Muscle of back (tissue), 13 donors: ENCODE measurements at places on chromosomes 1 and 21.

GRCh38 chr1:228921481-228921880, 186.2 kb downstream of the RHOU start:
- DNase-seq, result no peak

DNA sequence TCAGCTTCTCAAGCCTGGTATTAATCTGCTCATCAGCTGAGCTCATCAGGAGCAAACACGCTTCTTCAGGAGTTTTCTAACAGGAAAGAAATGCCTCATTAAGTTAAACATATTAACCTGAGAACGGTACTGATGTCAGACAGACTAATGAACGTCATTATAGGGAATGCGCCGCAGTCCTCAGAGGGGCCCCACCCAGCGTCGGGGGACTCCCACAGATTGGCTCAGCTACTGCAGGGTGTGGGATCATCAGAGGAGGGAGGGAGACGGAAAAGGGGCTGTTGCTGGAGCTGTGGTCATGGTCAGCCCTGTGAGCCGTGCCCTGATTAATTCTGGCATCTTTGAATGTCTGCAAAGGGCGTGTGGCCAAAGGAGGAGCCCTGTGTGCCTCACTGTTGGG, 348.5 kb downstream of the PTPRU start:
- DNase-seq, result no peak

- DNase-seq, result no peak
Observed at GRCh38 chr1:113935970-113936369, 6.8 kb downstream of the HIPK1 start.

GRCh38 chr1:119868176-119868575, 28.1 kb downstream of the ADAM30 start:
- DNase-seq, result no peak

GRCh38 chr1:85822696-85823095, 114.5 kb upstream of the ZNHIT6 start:
- no peak for DNase-seq

GRCh38 chr1:19376428-19377372, 64.6 kb downstream of the SLC66A1 start:
- no peak for DNase-seq

DNA sequence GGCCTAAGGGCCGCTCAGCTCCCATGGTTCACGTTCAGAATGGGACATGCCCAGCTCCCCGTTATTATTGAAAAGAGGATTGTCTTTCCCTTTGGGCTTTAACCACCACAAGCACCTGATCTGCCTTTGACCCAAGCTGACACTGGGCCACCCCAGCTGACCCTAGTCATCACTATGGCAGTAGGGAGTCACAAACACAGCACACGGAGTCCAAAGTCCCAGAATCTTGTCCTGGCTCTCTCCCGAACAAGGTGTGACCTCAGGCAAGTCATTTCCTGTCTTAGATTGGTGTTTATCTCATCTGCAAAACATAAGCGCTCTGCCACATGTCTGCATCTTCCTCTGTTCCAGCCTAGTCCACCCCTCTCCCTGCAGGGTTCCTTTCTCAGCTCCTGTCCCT, 31.5 kb downstream of the IGFN1 start:
- no peak for DNase-seq

DNA sequence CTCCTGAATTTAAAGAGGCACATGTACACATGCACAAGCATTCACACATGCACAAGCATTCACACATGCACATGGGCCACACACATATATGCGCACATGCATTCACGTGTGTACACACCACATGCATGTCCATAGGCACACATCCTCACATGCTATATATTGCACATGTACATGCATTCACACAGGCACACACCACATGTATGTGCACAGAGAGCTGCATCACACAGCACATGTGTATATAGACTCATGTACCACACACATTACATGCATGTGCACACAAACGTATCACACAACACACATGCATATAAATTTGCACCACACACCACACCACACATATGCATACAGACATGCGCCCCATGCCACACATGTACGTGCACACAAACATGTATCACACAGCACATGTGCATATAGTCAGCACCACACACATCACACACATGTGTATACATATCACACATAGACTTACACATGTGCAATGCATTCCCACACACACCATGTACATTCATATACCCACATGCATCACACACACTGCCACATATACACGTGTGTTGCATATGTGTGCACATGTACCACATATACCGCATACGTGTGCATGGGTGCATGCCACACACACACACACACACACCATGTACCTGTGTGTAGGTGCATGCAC, 54.6 kb upstream of the COL18A1 start:
- DNase-seq, result no peak

DNA sequence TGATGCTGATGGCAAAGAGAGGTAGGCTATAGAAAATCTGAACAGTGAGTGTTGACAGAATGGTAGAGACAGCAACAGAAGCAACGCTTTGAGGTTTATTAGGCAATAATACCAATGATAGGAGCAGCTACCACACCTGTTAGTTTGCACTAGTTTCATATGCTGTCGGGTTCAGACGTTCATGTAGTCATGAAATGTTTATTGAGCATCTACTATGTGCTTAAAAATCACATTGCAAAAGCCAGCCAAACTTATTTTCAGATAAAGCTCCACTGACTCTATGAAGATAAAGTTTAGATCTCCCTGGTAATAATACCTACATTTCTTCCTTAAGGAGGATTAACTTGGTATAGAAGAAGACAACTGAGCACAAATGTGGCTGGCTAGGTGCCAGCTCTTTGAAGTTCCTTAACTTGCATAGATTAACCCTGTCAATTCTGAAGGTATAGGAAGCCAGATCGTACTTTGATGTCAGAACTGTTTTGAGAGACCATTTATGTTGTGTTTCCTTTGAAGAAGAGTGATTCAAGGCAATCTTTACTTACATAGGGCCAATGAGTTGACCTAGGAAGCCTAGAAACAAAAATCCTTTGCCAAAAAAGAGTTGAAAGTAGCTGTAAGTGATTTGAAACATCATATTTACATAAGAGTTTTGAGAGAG, 71.5 kb downstream of the DISP1 start:
- no peak for DNase-seq

- DNase-seq, result no peak
Observed at GRCh38 chr1:34980715-34981114, 4.4 kb downstream of the TMEM35B start.

DNA sequence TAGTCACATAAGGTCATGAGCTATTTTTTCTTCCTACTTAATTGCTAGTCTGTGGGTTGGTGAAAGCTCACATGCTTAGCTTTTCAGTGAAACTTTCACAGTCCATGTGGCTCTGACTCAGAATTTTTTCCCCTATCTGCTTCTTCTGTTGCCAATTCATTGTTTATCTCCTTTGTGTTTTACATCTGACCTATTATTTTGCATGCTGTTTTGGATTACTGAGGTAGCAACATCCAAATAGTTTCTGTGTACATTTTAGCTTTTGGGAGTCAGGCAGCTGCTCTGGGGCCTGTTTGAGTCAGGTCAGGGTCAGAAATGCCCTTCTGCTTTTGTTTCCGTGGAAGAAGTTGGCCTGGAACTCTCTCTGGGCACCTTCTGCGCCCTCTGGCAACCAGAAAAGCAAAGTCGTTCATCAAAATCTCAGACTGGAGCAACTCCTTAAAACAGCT, 40.0 kb downstream of the ROR1 start:
- no peak for DNase-seq

GRCh38 chr1:217891966-217892365, 260.8 kb downstream of the SPATA17 start:
- DNase-seq, result no peak

- no peak for DNase-seq
Observed at GRCh38 chr1:200036619-200037270, 9.2 kb downstream of the NR5A2 start.

DNA sequence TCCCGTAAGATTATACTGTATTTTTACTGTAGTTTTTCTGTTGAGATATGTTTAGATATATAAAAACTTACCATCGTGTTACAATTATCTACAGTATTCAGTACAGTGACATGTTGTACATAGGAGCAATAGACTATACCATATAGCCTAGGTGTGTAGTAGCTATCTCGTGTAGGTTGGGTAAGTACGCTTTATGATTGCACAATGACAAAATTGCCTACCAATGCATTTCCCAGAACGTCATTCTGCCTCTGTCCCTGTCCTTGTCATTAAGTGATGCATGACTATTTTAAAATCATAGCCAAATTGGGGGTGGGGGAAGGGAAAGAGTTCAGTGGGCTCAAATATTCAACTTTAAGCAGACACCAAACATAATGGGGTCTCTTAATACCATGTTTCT, 233.8 kb upstream of the TMEM51 start:
- no peak for DNase-seq

DNA sequence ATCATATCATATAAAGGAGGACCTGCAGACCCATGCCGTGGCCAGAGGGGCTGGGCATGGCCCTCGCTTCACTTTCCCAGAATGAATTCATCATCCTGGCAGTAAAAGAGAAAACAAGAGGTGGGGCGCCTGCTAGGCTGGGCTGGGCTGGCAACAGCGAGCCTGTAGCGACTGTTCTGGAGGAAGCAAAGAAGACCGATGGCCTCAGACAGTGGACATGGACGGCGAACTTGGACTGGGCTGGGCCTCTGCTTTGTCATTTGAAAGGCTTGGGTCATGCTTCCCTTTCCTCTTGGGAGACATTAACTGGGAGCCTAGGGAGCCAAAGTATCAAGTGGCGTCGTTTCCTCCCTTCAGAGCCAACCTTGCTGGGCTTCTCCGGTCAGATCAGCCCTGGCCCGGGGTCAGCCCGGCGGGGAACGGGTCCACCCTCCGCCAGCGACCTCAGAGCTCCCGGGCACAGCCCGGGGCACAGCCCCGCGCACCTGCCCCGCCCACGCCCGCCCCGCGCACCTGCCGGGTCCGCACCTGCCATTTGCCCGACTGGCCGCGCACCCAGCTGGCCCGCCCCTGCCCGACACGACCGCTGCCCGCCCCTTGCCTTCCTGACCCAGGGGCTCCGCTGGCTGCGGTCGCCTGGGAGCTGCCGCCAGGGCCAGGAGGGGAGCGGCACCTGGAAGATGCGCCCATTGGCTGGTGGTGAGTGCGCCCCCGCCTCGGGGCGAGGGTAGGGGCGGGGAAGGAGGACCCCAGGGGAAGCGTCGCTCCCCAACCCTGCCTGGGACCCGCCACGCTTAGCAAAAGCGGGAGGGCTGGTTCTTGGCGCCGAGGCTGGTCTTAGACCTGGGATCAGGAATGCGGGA, at the start of gene FAM3B:
TSS of gene FAM3B (plus strand) at position 602 of the 863 bp plus-strand sequence. CDS start at position 681, 79 bp downstream.
- no peak for DNase-seq

DNA sequence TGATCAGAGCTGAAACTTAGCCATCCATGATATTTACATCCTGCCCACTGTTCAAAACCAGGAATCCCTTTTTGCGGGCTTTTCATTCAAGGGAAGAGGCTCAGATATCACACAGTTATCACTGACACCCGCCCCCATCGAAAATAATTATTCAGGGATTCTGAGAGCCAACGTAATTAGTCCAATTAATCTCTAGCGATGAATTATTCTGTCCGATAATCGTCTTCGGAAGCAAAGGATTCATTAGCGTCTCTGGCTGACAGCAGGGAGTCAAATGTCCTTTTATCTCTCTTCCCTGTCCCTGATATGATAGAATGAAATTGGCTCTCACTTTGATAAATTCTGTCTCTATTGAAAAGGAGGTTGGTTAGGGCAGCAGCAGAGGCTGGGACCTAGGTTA, 140.4 kb upstream of the IPO9 start:
- DNase-seq, result no peak

DNA sequence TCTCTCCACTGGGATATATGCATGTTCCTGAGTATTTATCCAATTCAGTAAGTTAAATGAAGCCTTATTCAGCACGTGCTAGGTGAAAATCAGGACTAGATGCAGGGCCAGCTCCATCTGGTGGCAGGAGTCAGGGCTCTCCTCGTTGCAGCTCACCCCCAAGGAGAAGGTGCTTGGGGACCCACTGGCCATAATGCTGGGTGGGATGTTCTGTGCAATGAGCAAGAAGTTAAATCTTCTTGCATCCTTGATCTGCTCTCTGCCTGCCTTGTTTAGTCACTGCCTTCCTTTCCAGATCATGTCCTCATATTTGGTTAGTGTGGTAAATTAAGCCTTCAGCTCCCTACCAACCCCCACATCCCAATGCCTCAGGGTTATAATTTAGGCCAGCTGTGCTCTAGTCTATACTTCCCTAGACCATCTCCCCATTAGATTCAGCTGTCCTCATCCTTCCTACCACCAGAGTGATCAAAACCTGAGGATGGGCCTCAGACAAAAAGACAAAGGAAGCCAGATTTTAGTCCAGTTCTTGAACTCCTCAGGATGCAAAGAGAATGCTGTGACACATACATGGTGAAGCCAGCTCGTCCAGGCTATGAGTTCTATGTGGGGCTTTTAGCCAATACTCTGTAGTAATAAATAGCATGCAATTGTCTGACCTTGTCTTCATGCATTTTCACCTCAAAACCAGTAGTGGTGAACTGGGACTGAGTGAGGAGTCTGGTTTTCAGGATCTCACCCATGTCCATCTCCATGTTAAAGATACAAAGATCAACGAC, 55.9 kb downstream of the SEC16B start:
- DNase-seq, result no peak

DNA sequence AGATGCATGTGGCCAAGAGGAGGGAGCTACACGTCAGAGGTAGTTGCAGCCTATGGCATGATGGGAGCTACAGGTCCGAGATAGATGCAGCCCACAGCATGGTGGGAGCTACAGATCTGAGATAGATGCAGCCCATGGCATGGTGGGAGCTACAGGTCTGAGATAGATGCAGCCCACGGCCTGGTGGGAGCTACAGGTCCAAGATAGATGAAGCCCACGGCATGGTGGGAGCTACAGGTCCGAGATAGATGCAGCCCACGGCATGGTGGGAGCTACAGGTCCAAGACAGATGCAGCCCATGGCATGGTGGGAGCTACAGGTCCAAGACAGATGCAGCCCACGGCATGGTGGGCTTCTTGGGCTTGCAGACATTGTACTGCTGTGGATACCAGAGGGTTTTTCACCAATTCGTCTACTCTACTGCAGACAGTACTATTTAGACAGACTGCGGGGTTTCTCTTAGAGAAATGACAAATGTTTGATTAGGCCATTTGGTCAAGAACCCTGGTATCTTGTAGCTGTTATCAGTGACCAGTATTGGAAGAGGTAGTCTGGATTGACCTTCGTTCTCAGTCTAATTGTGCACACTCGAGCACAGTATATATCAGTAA, 127.4 kb downstream of the DHRS3 start:
- no peak for DNase-seq

- no peak for DNase-seq
Observed at GRCh38 chr1:186679924-186680244, 339 bp downstream of the PTGS2 start.

DNA sequence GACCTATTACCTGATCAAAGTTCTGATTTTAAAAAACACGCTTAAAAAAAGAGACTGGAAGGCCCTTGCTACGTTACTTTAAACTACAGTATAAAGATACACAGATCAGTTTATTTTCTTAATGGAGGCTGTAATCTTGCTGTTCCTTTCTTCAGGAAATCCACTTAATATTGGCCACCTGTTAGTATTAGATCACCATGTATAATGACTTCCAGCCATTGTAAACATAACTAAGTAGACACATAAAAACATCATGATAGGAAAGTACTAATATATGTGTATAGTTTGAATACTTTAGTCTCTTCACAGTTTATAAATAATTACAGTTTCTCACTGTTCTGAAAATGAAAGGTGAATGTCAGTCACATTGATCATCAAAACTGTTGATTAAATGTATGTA, 68.6 kb downstream of the ADGRL2 start:
- no peak for DNase-seq
